ENCODE measurements at places on chromosomes 3 and 15.
A peak's percentile ranks its signal among the peaks of the same experiment; 100 is the strongest.

- no peak for DNase-seq
Measured at GRCh38 chr3:112084980-112085705, 1.0 kb upstream of the C3orf52 start.

GRCh38 chr3:37987751-37988179, 2.8 kb upstream of the VILL start:
- DNase-seq = no peak

DNA sequence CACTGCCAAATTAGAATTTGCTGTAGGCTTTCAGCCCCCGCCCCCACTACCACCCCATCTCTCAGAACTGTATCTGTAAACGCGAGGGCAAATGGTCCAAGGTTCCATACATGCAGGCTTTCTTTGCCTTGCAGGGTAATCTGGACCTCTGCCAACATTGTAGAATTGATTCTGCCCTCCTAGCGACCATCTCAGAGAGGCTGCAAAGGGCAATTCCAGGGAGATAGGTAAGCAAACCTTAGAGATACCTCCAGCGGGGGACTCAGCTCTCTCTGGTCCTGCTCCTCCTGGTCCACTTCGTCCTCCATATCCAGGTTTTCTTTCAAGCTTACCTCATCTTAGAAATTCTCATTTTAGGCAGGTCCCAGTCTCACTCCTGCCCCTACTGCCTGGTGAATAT, 64.4 kb downstream of the SLMAP start:
- DNase-seq = no peak

GRCh38 chr3:143897576-143898295, 49.5 kb upstream of the SLC9A9 start:
- no peak for DNase-seq

DNA sequence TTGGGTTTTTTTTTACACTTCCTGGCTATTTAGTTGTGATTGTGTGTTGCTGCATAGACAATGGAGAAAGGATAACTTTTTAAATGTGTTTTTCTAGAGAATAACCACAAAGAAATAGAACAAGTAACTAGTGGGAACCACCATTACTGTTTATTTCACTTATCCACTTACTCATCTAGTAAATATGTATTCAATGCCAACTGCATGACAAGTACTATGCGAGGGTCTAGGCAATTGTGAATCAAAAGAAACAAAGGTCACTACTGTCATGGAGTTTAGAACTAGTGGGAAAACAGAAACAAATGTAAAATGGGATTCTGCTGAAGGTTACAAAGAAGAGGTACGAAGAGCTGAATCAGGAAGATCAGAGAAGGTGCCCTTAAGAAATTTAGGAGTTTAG, 600.9 kb upstream of the ROBO2 start:
- no peak for DNase-seq

DNA sequence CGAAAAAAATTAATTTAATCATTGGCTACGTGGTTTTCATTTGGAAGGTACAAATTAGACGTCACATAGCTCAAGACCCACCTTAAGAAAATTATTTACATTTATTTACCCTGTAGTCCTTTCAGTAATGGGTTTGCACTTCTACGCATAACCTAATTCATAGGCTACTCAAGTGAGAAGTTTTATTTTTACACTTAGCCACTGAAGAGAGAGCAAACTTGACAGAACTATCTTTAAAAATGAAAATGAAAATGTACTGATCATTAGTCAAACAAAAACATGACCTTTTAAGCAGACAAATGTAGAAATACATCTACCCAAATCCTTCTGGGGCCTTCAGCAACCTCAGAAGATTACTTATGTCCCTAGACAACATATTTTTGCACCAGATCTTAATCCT, 269.4 kb upstream of the TTC14 start:
- no peak for DNase-seq

DNA sequence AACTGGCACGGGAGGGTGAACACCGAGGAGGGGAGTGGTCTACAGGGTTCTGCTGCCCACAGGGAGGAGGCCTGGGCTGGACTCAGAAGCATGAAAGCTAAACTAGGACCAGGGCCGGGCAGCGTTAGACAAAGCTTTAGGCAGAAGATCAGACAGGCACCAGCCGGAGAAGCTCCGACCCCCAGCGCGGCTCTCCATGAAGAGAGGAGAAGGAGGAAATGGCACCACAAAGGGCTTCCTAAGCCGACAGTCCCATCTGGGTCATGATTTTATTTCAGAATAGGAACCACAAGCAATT, 61.2 kb downstream of the RUBCN start:
- no peak for DNase-seq

- peak; percentile 3 for DNase-seq
Measured at GRCh38 chr15:36278219-36278618, 301.2 kb upstream of the CDIN1 start.

GRCh38 chr3:14913071-14913925, 34.1 kb upstream of the NR2C2 start:
- no peak for DNase-seq

DNA sequence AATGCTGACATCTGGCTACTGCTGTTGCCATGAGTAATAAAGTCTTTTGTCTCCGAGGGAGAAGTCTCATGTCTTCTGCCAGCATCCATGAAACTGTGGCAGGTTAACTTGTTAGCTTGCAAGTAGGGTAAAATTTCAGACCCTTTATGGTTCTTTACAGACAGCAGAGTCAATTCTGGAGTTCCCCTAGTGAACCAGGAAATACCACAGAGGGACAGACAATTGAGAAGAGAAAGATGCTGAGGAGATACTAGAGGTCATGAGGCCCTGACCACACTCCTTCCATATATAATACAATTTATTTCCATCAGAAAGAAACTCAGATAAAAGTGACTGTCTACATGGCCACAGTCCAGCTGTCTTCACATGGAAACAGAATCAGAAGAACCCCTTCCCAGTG, 38.1 kb downstream of the NMNAT3 start:
- no peak for DNase-seq

DNA sequence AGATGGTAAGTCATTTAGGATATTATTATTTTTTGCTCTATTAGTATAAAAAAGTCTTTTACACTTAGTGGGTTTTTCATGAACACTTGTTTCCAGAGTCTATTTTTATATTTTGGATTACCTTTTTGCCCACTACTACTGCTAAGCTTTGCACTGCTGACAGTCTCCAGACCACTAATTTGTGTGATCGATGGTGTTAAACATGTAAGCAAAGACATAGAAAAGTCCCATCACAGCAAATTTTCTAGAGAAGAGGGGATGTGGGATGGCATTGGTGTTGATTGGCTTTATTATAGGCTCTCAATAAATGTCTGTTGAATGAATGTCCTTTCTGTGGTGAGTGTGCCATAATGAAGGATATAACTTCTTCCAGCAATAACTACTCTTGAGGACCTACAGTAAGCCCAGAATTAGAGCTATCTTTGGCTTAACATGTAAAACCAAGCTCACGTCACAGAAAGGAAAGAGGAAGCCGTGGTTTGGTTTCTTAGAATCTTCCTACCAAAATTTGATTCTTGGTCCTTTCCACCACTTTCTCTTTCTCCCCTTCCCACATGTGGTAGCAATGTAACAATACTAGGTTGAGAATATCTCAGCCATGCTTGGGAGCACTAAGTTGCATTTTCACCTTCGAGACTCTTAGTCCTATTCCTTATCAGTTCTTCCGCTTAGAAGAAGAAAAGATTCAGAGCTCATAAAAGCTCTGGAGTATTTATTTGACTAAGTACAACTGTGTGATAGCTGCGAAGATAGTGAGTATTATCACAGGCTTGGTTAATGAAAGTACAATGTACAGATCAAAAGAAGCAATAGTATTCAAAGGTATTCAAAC, 90.6 kb upstream of the UMPS start:
- peak; percentile 38 for DNase-seq

- DNase-seq = no peak
Measured at GRCh38 chr3:143383421-143383820, 263.9 kb downstream of the CHST2 start.

- no peak for DNase-seq
Measured at GRCh38 chr3:26653811-26654425, 31.3 kb downstream of the LRRC3B start.

DNA sequence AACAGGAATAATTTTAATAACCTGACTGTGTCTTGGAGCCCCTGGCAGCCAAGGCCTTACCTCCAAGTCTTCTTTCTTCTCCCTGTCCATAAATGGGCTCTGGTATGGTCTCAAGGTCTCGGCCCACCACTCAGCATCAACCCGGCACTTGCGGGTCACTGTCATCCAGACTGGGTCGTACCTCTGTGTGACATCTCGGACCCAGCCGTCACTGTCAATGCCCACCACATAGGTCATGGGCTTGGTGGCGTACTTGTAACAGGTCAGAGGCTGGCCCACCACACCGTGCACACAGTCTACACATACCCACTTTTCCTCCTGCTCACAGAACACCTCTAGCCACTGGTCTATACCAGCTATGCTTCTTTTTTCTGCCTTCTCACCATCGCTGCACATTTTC, 20.4 kb downstream of the XPC start:
- no peak for DNase-seq

DNA sequence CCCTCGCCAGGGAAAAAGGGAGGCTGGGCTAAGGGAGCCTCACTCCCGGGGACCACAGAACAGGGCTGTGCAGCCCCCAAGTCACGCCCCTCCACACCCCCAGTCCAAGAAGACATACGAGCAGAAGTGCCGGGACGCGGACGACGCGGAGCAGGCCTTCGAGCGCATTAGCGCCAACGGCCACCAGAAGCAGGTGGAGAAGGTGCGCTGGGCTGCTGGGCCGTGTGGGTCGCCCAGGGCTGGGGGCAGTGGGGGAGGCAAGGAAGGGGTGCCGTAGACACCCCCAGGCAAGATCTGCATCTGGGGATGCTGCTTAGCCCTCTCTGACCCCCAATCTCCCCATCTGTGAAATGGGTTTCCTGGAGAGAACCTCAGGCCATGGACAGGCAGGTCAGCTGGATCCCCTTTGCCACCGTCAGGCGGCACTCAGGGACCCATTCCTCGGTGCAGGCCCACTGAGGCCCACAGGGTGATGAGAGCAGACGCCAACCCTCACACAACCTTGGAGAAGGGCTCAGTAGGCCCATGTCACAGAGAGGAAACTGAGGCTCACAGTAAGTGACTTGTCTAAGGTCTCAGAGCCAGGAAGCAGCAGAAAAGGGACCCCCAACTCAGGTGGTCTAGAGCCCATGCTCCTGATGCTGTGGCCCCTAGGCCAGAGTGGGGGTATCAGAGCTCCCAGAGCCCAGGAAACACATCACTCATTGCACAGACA, 33.7 kb downstream of the PSTPIP1 start:
- DNase-seq = no peak

- no peak for DNase-seq
Measured at GRCh38 chr15:58476525-58477162, 44.9 kb downstream of the LIPC start.

DNA sequence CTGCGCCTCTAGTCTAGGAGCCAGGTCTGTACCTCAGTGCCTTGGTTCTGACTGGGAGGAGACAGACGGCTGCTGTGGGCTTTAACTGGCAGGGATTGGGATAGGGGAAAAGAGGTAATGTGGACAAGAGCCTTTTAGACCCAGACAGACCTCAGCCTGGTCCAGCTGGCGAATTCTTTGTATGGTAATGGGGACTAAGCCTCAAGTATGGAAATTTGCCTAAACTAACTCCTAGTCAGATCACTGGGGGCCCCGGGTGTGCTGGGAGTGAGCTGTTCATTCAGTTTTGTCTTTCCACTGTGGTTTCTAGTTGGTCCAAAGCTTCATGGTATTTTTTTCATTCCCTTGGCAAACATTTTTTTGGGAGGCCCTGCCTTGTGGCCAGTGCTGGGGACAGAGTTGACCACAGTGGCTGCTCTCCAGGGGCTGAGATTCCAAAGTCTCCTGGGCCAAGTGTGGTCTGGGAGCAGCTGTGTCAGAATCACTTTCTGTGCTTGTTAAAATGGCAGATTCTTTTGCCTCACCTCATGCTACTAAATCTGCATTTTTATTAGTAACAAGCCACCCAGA, 261.4 kb upstream of the C2CD4B start:
- no peak for DNase-seq

DNA sequence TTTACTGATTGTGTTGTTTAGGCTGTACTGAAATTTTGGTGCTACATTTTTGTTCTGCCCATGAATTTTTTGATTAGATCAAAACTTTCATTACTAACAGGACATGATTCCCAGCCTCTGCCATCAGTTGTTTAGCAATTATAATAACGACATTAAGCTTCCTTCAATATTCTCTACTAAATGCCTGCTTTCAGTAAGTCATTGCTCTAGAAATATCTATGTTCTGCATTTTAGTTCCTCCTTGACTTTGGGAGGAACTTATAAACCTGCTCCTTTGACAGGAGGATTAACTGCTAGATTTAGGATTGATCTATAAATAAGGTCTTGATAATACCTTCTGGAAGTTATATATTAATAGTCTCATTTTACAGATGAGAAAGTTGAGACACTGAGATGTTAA, 269.1 kb downstream of the RAP2B start:
- no peak for DNase-seq

- no peak for DNase-seq
Measured at GRCh38 chr15:90907838-90908507, 4.9 kb downstream of the MAN2A2 start.

GRCh38 chr3:148366743-148367410, 330.8 kb upstream of the AGTR1 start:
- no peak for DNase-seq

DNA sequence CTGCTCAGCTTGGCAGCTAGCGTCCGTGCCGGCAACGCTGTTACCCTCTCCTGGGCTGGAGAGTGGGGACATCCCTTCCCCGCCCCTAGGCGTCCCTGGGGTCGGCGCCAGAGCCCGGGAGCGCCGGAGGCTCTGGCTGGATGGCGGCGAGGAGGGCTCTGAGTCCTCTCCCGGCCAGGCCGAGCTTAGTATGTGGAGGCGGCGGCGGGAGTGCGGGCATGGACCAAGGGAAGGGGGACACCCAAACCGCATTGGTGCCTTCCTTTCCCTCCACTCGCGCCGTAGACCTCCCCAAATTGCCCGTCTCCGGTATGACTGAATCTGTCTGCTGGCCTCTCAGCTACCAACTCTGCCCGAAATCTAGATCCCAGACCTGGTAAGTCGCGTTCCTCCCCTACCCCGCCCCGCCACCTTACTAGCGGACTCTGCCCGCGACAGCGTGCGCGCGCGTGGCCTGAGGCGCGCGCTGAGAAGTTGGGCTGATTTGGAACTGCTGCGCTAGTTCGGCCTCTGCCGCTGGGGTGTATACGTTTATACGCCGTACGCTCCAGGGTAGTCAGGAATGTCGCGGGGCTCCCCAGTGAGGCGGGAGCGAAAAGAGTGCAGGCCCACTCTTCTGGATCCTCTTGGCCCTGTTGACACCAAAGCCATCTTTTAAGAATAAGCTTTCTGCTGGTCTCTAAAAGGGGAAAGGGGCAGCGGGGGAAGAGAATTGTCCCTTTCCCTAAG, 12.2 kb downstream of the ZIC1 start:
- DNase-seq = no peak

- no peak for DNase-seq
Measured at GRCh38 chr3:42732196-42732828, 29.7 kb upstream of the HHATL start.

GRCh38 chr3:154571553-154572226, 141.7 kb upstream of the GPR149 start:
- no peak for DNase-seq

GRCh38 chr3:132033471-132033870, 1.3 kb downstream of the CPNE4 start:
- no peak for DNase-seq

Measured in hematopoietic multipotent progenitor cell treated with erythropoietin and hydrocortisone succinate and interleukin-3 and kit ligand, for 8 days (in vitro differentiated cells).